WERI-Rb-1 (cell line): ENCODE measurements at places on chromosomes 6 and 20.
A peak's percentile ranks its signal among the peaks of the same experiment; 100 is the strongest.

GRCh38 chr6:50091641-50092040, 41.9 kb upstream of the DEFB112 start:
- DNase-seq: no peak

DNA sequence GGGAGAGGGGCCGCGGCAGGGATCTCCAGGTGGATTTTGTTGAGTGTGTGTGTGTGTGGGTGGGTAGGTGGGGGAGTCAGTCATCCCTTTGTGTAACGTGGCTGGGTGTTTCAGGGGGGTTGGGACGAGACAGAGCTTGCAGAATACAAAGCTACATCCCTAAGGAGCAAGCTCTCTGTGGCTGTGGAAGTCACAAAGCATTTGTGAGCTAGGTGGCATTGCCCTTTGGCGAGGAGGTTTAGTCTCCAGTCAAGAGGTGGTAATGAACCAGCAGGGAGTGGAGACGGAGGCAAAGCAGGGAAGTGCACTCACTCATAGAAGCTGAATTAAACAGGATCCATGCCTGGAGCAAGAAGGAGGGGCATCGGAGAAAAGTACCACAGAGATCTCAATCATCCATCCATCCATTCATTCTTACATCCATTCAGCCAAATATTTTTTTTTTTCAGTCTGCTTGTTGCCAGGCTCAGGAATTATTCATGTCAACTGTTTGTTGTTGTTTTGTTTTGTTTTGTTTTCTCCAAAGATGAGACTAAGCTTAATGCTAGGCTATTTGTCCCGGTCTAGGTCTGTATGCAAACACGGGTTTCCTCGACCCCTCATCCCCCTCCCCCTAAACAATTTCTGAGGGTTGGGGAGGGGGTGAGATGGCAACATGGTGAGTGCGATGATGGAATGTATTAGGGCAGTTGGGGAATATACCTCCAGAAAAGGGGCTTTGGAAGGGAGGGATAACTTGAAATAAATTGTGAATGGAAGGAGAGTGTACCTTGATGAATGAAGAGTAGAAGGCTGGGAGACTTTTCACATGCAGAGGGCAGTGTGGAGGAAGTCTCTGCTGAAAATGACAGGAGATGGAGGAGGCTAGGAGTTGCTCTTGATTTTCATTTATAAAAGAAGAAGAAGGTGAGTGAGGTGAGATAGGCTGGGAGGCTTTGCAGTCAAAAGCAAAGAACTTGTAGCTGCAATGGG, 1.0 kb downstream of the HCRTR2 start:
- no peak for DNase-seq

DNA sequence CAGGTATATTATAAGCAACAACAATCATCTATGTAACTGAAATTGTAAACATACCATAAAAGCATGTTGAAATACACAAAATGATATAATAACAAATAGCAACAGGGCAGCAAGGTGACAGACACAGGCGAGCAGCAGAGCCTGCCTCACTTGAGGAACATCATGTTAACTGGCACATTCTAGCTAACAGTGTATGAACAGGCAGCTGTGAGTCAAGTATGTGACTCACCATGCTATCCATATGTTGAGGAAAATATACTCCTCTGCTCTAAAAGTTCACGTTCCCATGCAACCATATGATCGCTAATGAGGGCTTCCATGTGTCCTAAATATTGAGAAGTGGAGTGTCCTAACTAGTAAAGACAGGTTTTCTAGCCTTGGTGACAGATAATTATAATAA, 18.4 kb downstream of the SERAC1 start:
- DNase-seq: no peak

DNA sequence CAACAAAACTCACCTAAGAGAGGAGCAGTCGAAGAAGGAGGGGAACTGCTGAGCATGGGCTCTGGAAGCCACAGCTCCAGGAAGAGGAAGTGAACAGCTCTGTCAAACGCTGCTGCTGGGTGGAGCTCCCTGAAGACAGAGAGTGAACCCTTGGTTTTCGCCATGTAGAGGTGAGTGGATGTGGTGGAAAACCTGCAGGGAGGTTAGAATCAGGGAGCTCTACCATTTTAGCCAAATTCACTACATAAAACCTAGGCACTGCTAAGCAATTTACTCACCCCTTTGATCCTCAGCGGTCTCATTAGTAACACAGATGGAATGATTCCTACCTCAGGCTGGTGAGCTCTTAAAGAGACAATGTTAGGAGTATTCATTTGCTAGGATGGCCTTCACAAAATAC, 19.4 kb upstream of the TFAP2A start:
- DNase-seq: no peak

DNA sequence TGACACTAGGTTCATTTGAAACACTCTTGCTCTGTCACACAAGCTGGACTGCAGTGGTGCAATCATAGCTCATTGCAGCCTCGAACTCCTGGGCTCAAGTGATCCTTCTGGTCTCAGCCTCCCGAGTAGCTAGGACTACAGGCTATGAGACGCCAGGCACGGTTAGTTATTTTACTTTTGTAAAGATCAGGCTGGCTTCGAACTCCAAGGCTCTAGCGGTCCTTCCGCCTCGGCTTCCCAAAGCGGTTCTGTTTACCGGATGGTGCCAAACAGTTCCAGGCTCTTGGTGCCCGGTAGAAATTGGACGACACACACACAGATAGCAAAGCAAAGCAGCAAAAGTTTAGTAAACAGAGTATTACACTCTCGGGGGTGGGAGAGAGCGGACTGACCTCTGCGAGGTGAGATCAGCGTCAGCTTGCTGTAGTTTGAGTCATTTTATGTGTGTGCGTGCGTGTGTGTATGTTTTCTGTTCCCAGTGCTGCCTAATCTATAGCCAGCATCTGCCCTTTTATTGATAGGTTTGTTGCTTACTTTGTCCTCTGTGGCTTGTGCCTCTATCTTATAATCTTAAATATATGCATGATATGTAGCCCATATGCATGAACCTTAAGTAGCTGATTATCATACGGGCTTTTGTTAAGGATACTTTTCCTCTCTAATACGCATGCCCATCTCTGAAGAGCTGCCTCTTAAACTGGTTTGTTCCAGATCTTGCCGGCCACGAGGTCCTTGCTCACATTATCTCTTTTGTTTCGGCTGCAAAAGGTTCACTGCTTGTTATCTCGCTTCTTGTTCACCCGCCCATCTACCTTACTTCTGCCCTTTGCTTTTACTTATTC, 75.2 kb downstream of the OR2B2 start:
- DNase-seq: peak; percentile 83

DNA sequence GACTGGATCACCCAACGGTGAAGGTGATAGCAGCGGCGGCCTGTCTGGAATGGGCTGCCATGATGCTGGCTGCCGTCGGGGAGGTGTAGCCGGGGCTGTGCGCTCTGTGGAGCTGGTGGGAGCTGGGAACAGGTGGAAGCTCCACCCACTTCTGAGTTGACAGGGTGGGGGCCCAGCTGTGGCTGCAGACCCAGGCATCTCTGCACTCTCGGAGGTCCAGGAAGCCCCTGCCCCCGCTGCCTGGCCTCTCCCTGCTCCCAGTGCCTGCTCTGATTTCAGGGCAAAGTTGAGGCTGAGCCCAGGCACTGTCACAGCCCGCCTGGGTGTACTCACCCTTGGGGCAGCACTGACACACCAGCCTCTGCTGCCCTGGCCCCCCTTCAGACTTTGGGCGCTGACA, 18.1 kb upstream of the CHRNA4 start:
- DNase-seq: no peak

DNA sequence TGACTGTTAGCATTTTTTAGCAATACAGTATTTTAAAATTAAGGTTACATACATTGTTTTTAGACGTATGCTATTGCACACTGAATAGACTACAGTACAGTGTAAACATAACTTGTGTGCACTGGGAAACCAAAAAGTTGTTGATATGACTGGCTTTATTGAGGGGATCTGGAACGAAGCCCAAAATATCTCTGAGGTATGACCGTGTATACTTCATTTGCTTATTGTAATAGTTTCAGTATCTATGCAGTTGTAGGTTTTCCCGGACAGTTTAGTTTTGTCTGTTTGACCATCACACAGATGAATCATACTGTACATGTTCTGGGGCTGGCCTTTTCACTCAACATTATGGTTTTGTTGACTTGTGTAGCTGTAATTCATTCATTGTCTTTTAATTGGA, 6.9 kb upstream of the ZBTB12 start:
- no peak for DNase-seq

- no peak for DNase-seq
Observed at GRCh38 chr6:44511126-44511525, 123.6 kb downstream of the CDC5L start.

- DNase-seq: peak; percentile 49
Observed at GRCh38 chr6:84033523-84034451, at the start of gene MRAP2. Gene MRAP2 (plus strand): TSS chr6:84033772. CDS start chr6:84055319, 21,547 bp downstream.

GRCh38 chr6:74431873-74432580, 736.0 kb downstream of the CD109 start:
- no peak for DNase-seq

DNA sequence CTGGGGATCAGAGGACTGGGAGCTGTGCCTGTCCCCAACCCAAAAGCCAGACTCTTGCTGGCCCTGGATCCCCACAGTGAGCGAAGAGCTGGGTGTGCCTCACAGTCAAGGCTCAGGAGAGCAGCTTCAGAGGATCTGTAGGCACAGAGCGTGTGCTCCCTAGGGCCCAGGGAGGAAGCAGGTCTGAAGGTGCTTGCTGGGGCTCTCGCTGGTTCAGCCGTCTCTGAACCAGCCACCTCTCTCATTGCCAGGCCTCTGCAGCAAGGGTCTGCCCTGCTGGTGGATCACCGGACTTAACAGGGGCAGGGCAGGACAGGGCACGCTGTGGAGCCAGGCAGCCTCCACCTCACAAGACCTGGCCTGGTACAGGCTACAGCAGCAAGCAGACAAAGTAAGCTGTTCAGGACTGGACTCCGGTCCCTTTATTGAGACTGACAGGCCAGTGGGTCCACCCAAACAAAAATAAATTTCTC, 13.8 kb downstream of the PCIF1 start:
- DNase-seq: peak; percentile 34

GRCh38 chr6:122719176-122719575, 60.3 kb upstream of the FABP7 start:
- no peak for DNase-seq

- DNase-seq: no peak
Observed at GRCh38 chr6:165060720-165061119, 248.7 kb downstream of the C6orf118 start.

- no peak for DNase-seq
Observed at GRCh38 chr6:46510651-46511050, 19.4 kb upstream of the RCAN2 start.

GRCh38 chr20:56626367-56627121, 2.6 kb upstream of the TFAP2C start:
- DNase-seq: no peak

GRCh38 chr6:33599413-33599938, 19.4 kb upstream of the BAK1 start:
- no peak for DNase-seq

- DNase-seq: no peak
Observed at GRCh38 chr6:157929765-157930319, 51.8 kb upstream of the SYNJ2 start.

DNA sequence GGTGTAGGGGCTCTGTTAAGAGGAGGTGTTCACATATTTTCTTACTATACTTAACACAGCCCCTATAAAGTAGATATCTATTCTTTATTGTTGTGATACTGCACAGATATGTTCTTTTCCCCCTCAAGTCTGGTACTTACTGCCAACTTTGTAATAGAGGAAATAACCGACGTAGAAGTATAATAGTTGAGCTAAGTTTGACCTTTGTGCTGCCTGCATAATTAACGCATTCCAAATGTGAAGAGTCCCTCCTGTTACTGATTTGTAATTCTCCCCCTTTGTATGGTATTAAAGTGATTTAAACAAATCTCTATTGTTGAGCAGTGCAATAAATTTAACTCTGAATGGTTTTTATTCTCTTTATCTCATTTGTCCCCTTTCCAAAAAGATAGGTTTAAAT, 39.0 kb downstream of the PHF3 start:
- no peak for DNase-seq

DNA sequence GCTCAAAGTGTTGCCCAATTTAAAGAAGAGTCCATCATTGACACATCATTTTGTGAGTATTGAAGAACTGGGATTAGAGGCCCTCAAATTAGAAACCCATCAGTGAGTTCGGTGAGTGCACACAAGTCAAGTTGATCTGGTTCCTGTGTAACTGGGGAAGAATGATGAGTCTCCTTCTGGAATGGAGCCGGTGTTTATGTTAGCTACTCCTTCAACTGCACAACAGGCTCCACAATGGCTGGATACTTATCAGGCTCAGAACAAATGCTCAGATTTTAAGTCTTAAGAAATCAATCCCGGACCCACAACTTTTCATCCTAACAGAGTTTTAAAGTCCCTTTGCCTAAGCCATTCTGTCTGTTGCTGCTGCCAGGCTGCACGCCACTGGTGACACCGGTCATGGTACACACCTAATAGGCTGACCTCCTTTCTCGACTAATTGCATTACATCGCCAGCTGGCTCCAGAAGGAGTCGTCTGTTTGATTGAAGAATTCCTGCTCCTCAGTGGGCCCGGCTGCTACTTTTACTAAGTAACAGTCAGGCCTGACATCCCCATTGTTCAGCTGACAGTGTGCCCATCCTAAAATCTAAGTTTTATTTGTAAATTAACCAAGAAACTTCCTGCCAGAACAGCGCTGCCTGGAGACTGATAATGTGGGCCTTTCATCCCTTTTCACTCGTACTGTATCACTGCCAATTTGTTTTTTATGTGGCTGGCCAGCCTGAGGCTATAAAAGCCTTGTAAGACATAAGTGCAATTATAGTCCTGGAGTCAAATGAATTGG, 130.4 kb downstream of the INSM1 start:
- peak; percentile 81 for DNase-seq

GRCh38 chr6:68233623-68234022, 401.5 kb upstream of the ADGRB3 start:
- no peak for DNase-seq
